ENCODE measurements at places on chromosomes 6 and 20.

DNA sequence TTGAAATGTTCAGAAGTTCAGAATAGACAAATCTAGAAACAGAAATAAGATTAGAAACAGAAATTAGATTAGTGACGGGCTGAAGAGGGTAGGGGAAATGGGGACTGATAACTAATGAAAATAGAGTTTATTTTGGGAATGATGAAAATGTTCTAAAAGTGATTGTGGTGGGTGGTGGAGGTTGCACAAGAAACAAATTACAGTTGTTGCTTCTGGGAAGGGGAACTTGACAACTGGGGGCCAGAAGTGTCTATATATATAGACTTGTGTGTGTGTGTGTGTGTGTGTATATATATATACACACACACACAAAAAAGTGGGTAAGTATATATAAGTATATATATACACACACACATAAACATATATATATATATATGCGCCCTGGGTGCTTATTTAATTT lies 86.5 kb upstream of the RREB1 start:
- no peak for DNase-seq

DNA sequence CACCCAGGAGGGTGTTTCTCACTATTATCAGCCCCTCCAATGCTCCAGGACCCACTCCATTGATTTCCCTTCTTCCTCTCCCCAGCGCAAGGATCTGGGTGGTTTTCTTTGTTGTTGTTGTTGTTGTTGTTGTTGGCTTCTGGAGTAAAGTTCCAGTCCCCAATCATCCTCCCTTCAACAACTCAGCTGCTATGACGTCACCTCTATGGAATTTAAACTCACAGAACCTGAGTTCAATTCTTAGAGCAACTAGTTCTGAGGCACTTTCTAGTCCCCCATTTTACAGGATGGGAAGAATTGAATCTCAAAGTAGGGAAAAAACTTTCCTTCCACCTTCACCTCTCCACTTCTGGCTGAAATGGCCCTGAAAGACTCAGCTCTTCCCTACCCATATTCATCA lies 9.7 kb upstream of the WFDC8 start:
- DNase-seq, result no peak

- no peak for DNase-seq
Measured at GRCh38 chr20:36487069-36487468, 54.2 kb upstream of the MYL9 start.

DNA sequence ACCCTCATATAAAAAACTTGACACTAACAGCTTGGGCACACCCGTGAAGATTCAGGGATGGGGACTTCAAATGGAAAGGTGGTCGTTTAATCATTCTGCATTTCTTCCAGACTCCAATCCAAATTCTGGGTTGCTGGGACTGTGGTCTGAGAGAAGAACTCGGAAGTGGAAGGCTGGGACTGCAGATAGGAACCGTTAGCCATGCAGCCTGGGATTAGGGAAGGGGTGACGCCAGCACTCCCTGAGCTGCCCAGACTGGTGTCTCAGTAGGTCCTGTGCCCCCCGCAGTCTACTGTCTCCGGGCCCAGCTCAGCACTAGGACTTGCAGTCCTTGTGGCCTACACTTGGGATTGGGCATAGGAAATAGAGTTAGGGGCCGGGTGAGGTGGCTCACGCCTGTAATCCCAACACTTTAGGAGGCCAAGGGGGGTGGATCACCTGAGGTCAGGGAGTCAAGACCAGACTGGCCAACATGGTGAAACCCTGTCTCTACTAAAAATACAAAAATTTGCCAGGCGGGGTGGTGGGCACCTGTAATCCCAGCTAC lies 511 bp upstream of the CLIC1 start:
- DNase-seq, result no peak

GRCh38 chr6:52418606-52419005 lies 1.5 kb upstream of the EFHC1 start:
- DNase-seq, result no peak

DNA sequence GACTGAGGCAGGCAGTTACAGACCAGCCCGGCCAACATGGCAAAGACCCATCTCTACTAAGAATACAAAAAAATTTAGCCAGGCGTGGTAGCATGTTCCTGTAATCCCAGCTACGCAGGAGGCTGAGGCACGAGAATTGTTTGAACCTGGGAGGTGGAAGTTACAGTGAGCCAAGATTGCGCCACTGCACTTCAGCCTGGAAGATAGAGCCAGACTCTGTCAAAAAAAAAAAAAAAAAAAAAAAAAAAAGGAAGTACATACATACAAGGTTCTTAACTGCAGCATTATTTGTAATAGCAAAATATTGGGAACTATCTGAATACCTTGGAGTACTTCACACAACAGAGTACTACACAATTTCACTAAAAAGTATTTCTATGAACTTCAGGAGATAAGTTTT lies 183.5 kb upstream of the OLIG3 start:
- no peak for DNase-seq

DNA sequence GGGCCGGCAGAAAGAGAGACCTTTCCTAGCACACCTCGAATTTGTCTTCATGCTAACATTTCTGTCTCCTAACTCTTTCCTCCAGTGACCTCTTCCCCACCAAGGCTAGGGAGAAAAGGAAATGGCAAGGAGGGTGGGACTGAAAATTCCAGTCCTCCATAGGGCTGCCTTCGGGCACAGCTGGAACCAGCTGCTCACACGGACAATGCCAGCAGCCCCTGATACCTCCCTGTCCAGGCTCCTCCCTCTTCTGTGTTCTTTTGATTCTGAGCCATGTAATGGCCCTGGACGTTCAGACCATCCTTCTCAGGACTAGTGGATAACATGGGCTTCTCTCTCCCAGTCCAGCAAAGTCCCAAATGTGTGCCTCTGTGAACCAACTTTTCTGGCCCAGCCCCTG lies 29.1 kb upstream of the PHACTR3 start:
- no peak for DNase-seq

DNA sequence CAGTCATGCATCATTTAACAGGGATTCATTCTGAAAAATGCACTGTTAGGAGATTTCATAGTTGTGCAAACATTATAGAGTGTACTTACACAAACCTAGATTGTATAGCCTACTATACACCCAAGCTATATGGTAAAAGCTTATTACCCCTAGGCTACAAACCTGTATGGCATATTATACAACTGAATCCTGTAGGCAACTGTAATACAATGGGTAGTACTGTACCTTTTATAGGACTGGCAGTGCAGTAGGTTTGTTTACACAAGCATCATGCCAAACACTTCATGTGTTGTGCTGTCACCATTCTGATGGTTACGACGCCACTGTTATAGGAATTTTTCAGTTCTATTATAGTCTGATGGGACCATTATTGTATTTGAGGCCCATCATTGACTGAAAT lies 39.3 kb upstream of the KHDC1 start:
- no peak for DNase-seq

- no peak for DNase-seq
Measured at GRCh38 chr6:10838794-10839333, 525 bp upstream of the MAK start.

DNA sequence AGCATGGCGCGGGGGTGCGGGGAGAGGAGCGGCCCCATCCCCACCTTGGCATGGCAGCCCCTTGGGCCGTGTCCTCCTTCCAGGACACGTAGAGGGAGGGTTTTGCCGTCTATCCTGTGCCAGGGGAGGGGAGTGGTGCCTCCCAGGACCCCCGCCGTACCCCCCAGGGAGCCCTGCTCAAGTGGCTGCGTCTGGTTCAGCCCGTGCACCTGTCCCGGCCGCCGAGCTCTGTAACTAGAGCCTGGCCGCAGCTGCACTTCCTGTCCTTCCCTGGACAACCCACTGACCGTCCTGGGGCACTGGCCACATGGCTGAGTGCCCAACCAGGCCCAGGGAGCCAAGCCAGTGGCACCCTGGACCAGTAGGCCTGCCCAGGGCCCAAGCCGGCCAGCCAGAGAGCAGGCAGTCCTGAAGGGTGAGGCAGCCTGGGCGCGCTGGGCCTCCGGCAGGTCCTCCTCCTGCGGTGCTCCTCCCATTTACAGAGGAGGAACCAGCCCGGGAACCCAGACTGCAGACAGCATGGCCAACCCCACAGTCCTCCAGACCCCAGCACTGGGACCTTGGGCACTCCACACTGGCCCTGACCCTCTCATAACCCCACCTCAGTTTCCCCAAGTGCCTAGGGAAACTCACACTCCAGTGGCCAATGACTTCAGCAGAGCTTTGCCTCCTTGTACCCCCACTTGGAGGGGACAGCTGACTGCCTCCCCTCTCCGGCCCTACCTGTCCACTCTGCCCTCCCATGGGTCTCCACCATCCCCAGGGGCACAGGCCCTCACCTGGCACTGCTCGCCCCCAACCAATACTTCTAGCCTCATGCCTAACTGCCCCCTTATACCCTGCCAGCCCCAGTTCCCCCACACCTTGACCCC lies 8.7 kb downstream of the LAMA5 start:
- DNase-seq, result no peak

DNA sequence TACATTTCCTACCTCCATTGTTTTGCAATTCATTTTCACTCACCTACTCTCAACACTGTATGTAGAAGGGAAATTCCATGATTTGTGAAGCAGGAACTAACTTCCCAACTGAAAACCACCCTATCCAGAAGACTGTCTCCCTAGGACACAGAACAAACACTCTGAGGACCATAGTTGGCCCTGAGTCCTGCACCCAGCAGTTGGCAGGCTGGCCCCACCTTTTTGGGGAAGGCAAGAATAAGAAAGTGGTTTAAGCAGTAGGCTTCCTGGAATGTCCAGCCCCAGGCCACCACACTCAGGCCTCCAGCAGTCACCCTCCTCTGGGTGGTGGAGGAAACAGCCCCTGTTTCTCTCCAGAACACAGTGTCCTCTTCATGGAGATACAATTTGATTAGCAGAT lies 258.8 kb downstream of the ARHGAP18 start:
- no peak for DNase-seq

GRCh38 chr6:131116755-131117360 lies 18.4 kb upstream of the AKAP7 start:
- DNase-seq, result no peak

DNA sequence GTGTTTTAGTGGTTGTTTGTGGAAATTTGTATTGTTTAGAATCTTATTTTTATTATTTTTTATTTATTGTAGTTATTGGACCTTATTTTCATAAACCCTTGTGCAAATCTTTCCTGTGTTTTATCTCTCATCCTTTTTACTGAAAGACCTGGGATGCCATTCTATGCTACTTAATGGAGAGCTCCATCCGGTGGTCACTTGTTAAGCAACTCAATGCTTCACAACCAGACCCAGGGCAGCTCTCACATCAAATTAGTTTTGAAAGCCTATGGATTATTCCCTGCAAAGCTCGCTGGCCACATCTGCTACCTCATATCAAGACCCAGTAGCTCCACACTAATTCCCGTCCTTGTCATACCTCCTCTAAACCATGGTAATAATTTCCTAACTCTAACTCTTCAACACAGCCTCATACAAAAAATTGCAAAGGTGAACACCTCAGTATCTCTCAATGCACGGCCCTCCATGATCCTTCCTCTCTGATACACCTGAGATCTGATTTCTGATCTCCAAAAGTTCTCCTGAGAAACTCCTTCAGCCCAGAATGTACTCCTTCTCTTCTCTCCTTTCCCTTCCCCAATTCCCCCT lies 296.6 kb upstream of the MANEA start:
- DNase-seq, result no peak

DNA sequence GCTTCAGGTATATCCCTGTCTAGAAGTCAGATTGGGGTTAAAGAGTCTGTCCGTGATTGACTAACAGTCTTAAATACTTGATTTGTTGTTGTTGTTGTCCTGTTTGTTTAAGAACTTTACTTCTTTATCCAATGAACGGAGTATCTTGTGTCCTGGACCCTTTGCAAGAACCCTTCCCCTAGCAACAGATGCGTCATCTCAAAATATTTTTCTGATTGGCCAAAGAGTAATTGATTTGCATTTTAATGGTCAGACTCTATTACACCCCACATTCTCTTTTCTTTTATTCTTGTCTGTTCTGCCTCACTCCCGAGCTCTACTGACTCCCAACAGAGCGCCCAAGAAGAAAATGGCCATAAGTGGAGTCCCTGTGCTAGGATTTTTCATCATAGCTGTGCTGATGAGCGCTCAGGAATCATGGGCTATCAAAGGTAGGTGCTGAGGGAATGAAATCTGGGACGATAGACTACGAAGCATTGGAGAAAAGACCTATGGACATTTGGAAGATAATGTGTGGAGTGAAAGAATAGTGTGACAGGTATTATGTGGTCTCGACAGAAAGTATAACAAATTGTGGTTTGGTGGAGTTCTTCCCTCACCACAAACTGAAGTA lies at the start of gene HLA-DRA:
HLA-DRA (plus strand) TSS at position 286 of the 613 bp plus-strand sequence; CDS start at position 350, 64 bp downstream.
- no peak for DNase-seq

- DNase-seq, result no peak
Measured at GRCh38 chr20:33553516-33553915, 63.6 kb downstream of the CBFA2T2 start.

- DNase-seq, result peak; percentile 75
Measured at GRCh38 chr6:134123666-134124208, 71.3 kb upstream of the SLC2A12 start.

GRCh38 chr20:48795732-48796131 lies 32.1 kb downstream of the PREX1 start:
- DNase-seq, result no peak

GRCh38 chr6:143745166-143746133 lies 67.7 kb downstream of the PHACTR2 start:
- peak; percentile 37 for DNase-seq

- no peak for DNase-seq
Measured at GRCh38 chr6:40774932-40775331, 187.8 kb upstream of the LRFN2 start.

DNA sequence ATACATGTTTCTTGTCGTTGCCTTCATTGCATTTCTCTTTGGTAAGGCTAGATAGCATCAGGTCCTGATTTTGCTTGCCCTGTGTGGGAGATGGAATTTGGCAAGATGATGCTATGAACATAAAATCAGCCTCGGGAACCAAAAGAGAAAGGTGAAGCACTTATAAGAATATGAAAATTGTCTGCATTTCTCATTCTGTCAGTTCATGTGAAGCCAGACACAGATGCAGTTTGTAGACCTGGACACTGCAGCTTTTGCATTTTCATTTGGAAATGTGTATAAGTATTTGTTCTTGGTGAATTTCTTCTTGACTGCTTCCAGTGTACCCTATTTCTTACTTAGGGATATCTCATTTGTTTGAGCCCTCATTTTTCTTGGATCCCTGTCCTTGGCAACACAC lies 1.3 kb downstream of the YWHAB start:
- no peak for DNase-seq

DNA sequence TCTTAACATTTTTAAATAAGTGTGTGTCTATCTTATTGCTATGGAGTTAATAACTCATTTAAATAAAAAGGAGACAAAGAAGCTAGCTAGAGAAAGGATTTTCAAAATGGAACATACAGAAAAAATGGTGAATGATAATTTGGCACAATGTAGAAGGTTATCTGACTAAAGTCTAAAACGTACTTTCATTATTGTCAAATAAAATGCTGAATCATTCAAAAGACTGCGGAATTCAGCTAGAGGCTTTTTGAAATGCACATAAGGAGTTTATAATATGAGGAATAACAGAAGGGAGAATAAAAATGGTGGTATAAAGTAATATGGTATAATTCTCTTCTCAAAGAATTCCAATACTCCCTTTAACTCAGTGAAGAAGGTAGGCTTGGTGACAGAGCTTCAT lies 597.9 kb downstream of the KHDRBS2 start:
- no peak for DNase-seq

All from non-pigmented ciliary epithelial cell (primary cell).